Mesothelial cell of epicardium (in vitro differentiated cells): ENCODE measurements at places on chromosomes 3 and 15.
A peak's percentile ranks its signal among the peaks of the same experiment; 100 is the strongest.

DNA sequence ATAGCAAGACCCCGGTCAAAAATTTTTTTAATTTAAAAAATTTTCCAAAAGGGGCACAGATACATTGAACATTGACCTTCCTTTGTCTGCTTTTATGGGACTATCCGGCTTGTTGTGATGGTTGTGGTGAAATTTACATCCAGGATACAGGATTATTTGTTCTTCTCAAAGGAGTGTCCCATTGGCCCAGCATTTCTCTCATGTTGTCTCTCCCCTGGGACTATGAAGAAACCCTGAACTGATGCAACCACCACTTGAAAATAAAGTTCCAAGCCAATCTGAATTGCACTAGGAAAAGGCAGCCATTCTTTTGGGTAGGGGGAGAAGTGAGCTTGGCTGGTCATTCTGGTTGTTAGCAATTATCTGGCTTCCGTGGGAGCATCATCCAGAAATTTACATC, 58.4 kb downstream of the PPARG start:
- no peak overlapping the region for H3K4me3 ChIP-seq
- H3K27me3 ChIP-seq = no peaks in the 10 kb centered on the region
- no peak overlapping the region for H3K27ac ChIP-seq
- no peak for DNase-seq

GRCh38 chr3:45599984-45600650, 5.6 kb downstream of the LIMD1 start:
- H3K27ac ChIP-seq = no peak overlapping the region
- H3K36me3 ChIP-seq = peaks cover 3% of the 10 kb centered on the region
- no peak for DNase-seq
- H3K4me3 ChIP-seq = no peak overlapping the region
- H3K27me3 ChIP-seq = no peaks in the 10 kb centered on the region

GRCh38 chr3:123638936-123639689, 54.3 kb upstream of the HACD2 start:
- peaks cover 14% of the 10 kb centered on the region for H3K4me1 ChIP-seq
- no peak overlapping the region for H3K27ac ChIP-seq
- H3K27me3 ChIP-seq = no peaks in the 10 kb centered on the region
- H3K4me3 ChIP-seq = no peak overlapping the region
- peaks cover 3% of the 10 kb centered on the region for H3K36me3 ChIP-seq

DNA sequence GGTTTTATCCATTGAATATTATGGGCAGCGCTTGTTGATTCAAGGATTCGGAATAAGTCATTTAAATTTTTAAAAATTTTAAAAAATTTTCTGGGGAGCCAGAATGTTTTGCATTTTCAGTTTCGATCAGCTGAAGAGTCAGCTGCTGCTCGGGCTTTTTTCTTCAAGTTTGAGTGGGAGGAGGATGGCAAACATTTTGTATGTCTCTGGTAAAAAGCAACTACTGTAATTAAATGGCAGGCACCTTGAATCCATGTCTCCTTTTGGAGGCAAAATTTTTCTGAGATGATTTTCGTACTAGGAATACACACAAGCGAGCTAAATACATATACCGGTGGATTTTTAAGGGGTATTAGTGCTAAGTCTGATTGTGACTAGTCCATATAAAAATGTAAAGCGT, 612 bp downstream of the C3orf38 start:
- H3K4me1 ChIP-seq = peaks cover 34% of the 10 kb centered on the region
- H3K27me3 ChIP-seq = no peaks in the 10 kb centered on the region
- H3K36me3 ChIP-seq = peaks cover 8% of the 10 kb centered on the region

DNA sequence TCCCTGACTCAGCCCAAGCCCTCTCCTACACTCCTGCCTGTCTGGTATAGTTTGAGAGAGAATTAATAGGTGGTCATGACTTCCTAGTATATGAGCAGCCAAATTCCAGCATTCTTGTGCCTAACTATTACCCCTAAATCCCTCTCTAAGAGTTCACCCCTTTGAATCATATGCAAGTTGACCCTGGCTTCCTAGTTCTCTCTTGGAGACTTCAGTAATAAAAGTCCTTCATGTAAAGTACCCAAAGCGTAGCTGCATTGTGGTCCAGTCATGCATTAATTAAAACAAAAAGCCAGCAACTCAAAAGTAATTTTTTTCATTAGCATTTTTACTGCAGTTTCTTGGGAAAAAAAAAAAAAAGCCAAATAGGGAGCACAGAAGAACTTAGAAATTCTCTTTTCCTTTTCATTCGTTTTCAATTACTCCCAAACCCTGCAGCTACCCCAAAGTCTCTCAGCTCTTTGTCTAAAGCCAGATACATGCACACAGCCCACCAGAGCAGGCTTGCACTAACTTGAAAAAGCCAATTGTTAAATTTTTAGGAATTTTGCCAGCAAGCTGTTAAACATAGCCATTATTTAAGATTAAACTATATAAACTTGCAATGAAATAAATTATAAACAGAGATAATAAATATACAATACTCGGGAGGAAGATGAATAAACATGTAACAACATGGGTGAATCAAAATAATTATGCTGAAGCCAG, 50.1 kb upstream of the STT3B start:
- H3K4me1 ChIP-seq = peaks cover 33% of the 10 kb centered on the region
- DNase-seq = no peak
- no peaks in the 10 kb centered on the region for H3K36me3 ChIP-seq
- H3K27ac ChIP-seq = peak overlapping the region; percentile 68
- H3K27me3 ChIP-seq = no peaks in the 10 kb centered on the region

DNA sequence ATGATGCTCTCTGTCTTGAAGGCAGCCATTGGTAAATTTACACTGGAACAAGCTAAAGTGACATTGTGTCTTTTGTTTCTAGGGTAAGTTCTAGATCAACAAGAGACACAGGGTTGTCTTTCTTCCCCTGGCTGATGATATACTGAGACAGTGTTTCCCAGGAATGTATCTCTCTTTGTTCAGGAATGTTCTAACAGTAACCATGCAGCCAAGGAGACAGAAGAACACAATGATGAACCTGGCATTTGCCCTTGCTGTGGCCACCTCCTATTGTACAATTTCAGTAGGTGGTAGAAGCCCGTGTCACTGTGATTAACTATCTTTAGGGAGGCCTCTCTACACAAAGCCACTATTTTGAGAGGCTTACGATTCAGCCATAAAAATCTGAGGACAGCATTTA, 130.7 kb downstream of the LRTM1 start:
- peaks cover 13% of the 10 kb centered on the region for H3K4me1 ChIP-seq
- H3K27me3 ChIP-seq = no peaks in the 10 kb centered on the region
- H3K36me3 ChIP-seq = peaks cover 2% of the 10 kb centered on the region
- no peak overlapping the region for H3K27ac ChIP-seq

DNA sequence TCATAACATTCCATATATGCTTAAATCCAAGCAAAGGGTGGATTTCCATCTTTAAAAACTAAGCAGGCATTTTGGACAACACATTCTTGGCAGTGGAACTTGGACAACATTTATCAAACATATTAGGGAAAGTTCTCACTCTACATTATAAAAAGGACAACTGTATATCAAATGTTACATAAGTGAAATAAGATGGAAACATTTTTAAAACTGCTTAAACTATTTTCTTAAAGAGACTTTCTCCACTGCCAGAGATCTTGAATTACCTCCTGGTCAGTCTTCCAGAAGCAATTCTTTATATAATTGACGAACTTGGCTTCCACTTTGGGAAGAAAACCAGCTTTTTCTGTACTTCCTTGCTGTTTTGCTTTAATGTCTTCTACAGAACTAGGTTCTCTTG, 109.3 kb downstream of the NEO1 start:
- no peak for DNase-seq
- H3K27me3 ChIP-seq = no peaks in the 10 kb centered on the region
- no peaks in the 10 kb centered on the region for H3K4me1 ChIP-seq
- peaks cover 23% of the 10 kb centered on the region for H3K36me3 ChIP-seq
- H3K27ac ChIP-seq = no peak overlapping the region
- H3K4me3 ChIP-seq = no peak overlapping the region

- no peaks in the 10 kb centered on the region for H3K27me3 ChIP-seq
- no peaks in the 10 kb centered on the region for H3K36me3 ChIP-seq
- no peak for DNase-seq
- no peak overlapping the region for H3K4me3 ChIP-seq
These were observed 892.3 kb downstream of the CADM2 start for GRCh38 chr3:85851071-85851470.

DNA sequence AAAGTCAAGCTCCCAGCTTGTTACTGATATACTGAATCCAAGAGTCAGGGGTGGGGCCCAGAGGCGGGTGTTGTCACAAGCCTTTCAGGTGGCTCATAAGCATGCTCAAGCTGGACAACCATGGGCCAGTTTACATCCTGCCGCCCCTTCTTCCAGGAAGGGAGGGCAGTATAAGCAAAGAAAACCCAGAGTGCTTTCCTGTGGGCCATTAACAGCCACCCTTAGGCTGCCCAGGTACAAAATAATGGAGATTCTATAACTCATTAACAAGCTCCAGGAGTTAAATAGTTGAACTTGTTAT, 183.2 kb downstream of the NTRK3 start:
- H3K4me1 ChIP-seq = peaks cover 13% of the 10 kb centered on the region
- H3K27me3 ChIP-seq = peaks cover 35% of the 10 kb centered on the region
- H3K27ac ChIP-seq = no peak overlapping the region
- no peaks in the 10 kb centered on the region for H3K36me3 ChIP-seq

DNA sequence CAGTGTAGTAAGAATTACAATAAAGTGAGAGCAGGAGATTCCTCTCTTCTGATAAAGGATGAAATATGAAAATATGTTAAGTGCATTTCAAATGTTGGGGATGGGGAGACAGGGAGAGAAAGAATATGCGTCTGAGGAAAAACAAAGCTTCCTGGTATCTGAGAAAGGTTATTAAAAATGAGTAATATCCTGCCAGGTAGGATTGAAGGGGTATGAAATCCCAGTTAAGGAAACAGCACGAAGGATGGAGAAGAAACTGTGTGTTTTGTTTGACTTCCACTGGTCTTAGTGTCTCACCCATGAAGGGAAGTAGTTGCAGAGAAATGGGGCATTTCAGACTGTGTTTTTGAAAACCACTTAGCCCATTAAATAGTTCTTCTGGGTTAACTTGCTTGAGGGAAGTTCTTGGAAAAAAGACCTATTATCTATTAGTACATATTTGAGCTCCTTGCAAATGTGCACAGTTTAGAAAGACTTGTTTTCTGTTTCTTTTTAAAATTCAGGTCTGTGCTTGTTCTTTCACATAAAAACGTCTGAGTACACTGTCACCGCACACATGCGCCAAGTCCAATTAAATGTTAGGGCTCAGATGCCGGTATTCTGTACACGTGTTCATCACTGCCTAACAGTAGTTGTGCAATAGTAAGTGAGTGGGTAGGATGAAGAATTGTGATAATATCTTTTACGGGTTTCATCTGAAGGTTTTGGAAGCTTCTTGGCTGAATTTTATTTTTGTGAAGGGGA, 196.1 kb upstream of the P2RY1 start:
- H3K36me3 ChIP-seq = no peaks in the 10 kb centered on the region
- H3K4me1 ChIP-seq = peaks cover 37% of the 10 kb centered on the region
- H3K4me3 ChIP-seq = no peak overlapping the region

GRCh38 chr3:127632035-127632820, 3.2 kb downstream of the PODXL2 start:
- H3K27me3 ChIP-seq = peaks cover 45% of the 10 kb centered on the region
- H3K36me3 ChIP-seq = no peaks in the 10 kb centered on the region
- peak; percentile 54 for DNase-seq
- no peak overlapping the region for H3K4me3 ChIP-seq
- H3K4me1 ChIP-seq = peaks cover 35% of the 10 kb centered on the region
- no peak overlapping the region for H3K27ac ChIP-seq

- H3K4me1 ChIP-seq = no peaks in the 10 kb centered on the region
- H3K27me3 ChIP-seq = no peaks in the 10 kb centered on the region
- peaks cover 36% of the 10 kb centered on the region for H3K36me3 ChIP-seq
- peak overlapping the region; percentile 27 for H3K27ac ChIP-seq
These were observed 67.5 kb downstream of the LRCH3 start for GRCh38 chr3:197858598-197858997.

GRCh38 chr3:23439080-23439479, 236.0 kb downstream of the UBE2E2 start:
- no peaks in the 10 kb centered on the region for H3K27me3 ChIP-seq
- no peak for DNase-seq
- H3K4me3 ChIP-seq = no peak overlapping the region
- no peak overlapping the region for H3K27ac ChIP-seq
- no peaks in the 10 kb centered on the region for H3K36me3 ChIP-seq

- H3K27ac ChIP-seq = no peak overlapping the region
- H3K4me3 ChIP-seq = no peak overlapping the region
- peaks cover 21% of the 10 kb centered on the region for H3K4me1 ChIP-seq
- H3K27me3 ChIP-seq = peaks cover 4% of the 10 kb centered on the region
- H3K36me3 ChIP-seq = no peaks in the 10 kb centered on the region
These were observed 179.2 kb downstream of the RORA start for GRCh38 chr15:61049934-61050333.

DNA sequence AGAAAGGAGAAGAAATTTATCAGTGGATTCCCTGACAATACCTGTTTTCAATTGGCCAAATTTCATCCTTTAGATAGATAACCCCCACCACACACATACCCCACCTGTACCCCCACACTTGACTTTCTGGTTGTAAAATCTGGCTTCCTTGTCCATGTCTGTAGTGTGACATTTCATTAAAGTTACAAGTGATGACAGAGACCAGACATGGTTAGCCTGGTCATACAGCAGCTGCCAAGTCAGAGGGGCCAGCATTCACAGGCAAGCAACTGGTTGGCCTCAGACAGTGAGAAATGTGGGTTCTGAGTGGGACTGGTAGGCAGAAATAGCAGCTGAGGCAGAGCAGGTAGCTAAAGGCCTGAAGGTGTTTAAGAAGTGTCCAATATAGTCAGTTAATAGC, 238.6 kb upstream of the SOX14 start:
- no peak for DNase-seq
- peaks cover 4% of the 10 kb centered on the region for H3K27me3 ChIP-seq
- no peak overlapping the region for H3K27ac ChIP-seq

DNA sequence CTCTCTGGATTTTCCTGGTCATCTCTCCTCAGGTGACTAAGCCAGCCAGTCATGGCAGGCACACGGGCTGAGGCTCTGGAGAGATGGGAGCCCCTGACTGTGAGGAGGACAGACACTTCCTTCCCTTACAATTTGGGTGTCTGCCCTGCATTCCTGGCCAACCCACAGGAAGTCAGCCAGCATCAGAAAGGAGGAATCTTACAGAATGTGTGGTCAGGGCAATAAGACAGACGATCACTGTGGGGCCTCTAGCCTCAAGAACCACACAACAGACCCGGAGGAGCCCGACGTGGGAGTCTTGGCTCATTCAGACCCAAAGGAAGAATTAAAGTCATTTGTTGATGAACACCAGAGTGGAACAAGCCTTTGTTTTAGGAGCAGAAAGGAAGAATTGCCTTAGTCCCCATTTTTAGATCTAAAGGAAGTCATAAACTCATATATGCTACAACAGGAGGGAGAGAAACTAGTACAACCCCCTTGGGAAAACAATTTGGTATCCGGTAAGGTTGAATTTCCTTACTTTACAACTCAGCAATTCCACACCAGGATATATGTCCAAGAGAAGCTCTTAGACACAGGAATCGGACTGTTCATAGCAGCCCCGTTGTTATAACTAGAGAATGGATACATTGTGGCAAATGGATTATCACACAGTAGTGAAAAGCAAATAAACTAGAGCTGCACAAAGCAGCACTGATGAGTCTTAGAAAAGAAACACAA, 62.2 kb downstream of the ABTB1 start:
- no peaks in the 10 kb centered on the region for H3K36me3 ChIP-seq
- no peaks in the 10 kb centered on the region for H3K27me3 ChIP-seq
- DNase-seq = no peak
- H3K27ac ChIP-seq = peak overlapping the region; percentile 84
- no peak overlapping the region for H3K4me3 ChIP-seq
